ENCODE measurements at places on chromosomes 4 and X.

DNA sequence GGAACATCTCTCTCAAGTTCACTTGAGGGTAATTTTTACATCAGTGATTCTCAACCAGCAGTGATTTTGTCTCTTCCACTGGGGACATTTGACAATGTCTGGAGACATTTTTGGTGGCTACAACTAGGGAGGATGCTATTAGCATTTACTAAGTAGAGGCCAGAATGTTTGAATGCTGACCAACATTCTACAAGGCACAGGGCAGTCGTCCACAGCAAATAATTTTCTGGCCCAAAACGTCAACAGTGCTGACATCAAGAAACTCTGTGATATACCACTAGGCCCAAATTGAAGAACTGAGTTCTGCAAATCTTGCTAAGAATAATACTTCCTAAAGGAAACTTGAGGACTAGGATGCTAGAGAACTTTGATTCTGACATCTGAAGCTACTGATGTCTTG, 7.1 kb downstream of the KLKB1 start:
- no peak for DNase-seq

DNA sequence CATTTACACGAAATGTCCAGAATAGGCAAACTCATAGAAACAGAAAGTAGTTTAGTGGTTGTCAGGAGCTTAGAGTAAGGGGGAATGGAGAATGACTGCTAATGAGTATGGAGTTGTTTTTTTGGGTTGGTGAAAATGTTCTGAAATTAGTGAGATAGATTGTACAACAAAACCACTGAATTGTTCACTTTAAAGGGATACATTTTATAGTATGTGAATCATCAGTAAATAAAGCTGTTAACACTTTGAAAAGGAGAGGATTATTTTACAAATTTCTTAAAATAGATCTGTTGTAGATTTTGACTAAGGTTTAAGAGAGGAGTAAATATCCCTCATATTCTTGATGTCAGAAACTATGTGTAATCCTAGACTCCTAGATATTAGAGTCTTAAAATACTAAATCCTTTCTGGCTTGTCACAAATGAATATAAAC, 82.7 kb downstream of the RAPGEF2 start:
- no peak for DNase-seq

GRCh38 chr4:102586002-102586643, 85.0 kb downstream of the NFKB1 start:
- no peak for DNase-seq

GRCh38 chr4:140102421-140102820, 51.6 kb downstream of the MAML3 start:
- no peak for DNase-seq

GRCh38 chr4:179059396-179059795, 1617.2 kb upstream of the AGA start:
- DNase-seq = no peak
